ENCODE measurements at places on chromosomes 7 and 10. TPM values are rescaled to one million over a fixed set of nuclear protein-coding genes. Genes with fewer than 3 reads are reported as not detected.

DNA sequence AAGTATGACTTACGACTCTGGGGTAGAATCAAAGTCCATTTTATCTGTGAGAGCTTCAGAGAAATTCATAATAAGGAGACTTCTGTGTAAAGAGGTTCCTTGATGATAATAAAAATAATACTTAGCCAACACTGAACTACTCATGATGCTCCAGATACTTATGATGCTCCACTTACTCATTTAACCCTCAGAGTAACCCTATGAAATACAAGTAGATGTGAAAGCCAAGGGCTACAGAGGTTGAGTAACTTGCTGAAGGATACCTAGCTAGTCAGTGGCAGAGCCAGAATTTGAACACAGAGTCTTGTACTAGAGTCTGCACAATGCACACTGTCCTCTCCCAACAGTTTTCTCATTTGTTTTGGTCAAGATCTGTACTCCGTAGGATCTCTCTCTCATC lies 89.5 kb downstream of the HECW1 start:
- no peak overlapping the region for H3K27ac ChIP-seq
- H3K27me3 ChIP-seq = no peaks in the 10 kb centered on the region
- H3K36me3 ChIP-seq = no peaks in the 10 kb centered on the region
- no peak for DNase-seq
- no peaks in the 10 kb centered on the region for H3K4me1 ChIP-seq

- H3K27me3 ChIP-seq = no peaks in the 10 kb centered on the region
- H3K4me3 ChIP-seq = no peak overlapping the region
- H3K27ac ChIP-seq = no peak overlapping the region
- H3K36me3 ChIP-seq = peaks cover 2% of the 10 kb centered on the region
These were observed 26.5 kb upstream of the FHIP2A start for GRCh38 chr10:114795039-114795438.

GRCh38 chr10:31142026-31142425 lies 110.4 kb upstream of the ZNF438 start:
- peaks cover 29% of the 10 kb centered on the region for H3K4me1 ChIP-seq
- DNase-seq = no peak
- no peaks in the 10 kb centered on the region for H3K27me3 ChIP-seq

DNA sequence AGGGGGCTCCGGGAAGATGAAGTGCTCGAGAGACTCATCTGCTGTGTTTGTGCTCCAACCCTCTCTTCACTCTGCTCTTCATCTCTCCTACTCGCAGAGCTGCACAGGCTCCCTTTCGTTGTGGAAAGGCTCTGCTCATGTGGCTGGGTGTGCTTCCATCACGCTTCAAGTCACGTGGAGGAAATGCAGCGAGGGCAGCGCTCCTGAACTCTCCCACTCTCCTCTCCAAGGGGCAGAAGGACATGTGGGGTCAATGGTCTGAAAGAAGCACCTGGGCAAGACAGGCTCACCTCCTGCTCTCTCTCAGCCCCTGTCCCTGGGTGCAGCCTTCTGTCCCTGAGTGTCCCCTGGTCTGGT lies 72.6 kb downstream of the USP6NL start:
- H3K36me3 ChIP-seq = peaks cover 2% of the 10 kb centered on the region
- no peak for DNase-seq
- peaks cover 16% of the 10 kb centered on the region for H3K4me1 ChIP-seq
- no peak overlapping the region for H3K4me3 ChIP-seq

- no peaks in the 10 kb centered on the region for H3K4me1 ChIP-seq
- H3K36me3 ChIP-seq = no peaks in the 10 kb centered on the region
- H3K27ac ChIP-seq = no peak overlapping the region
- peaks cover 20% of the 10 kb centered on the region for H3K27me3 ChIP-seq
- DNase-seq = no peak
These were observed 1.8 kb downstream of the TMEM26 start for GRCh38 chr10:61451357-61451756.

LEP gene
- not detected for total RNA-seq

Measured in activated T-cell treated with anti-CD3 and anti-CD28 coated beads, Interleukin-2, amount 50 U/mL, for 72 hours (primary cell).